Stimulated activated CD4-positive, alpha-beta T cell treated with anti-CD3 and anti-CD28 coated beads, Interleukin-15, amount 100 ng/mL, for 1 hour (primary cell): ENCODE measurements at places on chromosomes 12 and 14.
A peak's percentile ranks its signal among the peaks of the same experiment; 100 is the strongest.

- no peak for DNase-seq
These were observed 9.9 kb downstream of the GPHB5 start for GRCh38 chr14:63308723-63309317.

DNA sequence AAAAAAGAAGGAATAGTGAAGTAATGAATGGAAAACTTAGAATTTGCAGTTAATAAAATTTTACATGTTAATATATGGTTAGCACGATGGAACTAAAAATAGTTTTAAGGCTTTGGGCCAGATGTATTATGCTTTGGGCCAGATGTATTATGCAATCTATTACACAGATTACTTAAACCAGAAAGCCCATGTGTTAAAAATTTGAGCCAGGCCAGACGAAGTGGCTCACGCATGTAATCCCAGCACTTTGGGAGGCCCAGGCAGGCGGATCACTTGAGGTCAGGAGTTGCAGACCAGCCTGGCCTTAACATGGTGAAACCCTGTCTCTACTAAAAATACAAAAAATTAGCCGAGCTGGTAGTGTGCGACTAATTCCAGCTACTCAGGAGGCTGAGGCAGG lies 17.2 kb downstream of the IFT81 start:
- DNase-seq = no peak

GRCh38 chr12:113170926-113171325 lies 14.4 kb downstream of the DDX54 start:
- DNase-seq = no peak

DNA sequence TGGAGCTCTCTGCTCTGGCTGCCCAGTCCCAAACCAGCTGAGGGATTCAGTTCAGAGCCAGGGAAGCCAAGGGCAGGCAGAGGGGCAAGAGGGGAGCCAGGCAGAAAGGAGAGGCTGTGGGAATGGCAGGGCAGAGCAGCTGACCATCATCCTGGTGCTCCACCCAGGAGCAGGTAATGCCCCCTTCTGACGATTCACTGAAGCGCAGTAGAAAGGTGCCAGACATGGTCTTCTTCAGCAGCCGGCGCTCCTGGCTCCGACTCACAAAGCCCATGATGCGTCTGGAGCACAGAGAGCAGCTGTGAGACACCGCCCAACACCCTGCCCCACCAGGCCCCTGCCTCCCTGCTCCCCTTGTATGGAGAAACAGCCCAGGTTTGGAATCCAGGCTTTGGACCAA lies 8.0 kb downstream of the IL23A start:
- DNase-seq = no peak

DNA sequence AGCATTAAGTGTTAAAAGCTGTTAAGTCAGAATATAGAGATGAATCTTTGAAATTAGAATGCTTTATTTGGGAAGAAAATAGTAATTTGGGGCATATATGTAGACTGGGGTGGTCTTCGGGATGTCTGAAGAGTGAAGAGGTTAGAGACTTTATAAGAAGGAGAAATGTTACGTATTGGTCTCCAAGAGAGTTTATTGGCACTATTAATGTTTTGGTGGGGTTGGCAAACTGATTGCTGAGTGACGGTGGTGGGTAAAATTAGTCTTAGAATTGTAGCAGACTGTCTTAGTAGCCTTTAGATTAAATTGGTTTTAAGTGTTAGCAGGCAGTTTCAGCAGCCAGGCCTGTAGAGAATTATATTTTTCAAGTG lies 4.9 kb upstream of the ATP23 start:
- DNase-seq = no peak

GRCh38 chr12:106108185-106108835 lies 30.4 kb downstream of the NUAK1 start:
- DNase-seq = no peak

GRCh38 chr12:68501226-68501625 lies 109.5 kb upstream of the RAP1B start:
- DNase-seq = no peak

DNA sequence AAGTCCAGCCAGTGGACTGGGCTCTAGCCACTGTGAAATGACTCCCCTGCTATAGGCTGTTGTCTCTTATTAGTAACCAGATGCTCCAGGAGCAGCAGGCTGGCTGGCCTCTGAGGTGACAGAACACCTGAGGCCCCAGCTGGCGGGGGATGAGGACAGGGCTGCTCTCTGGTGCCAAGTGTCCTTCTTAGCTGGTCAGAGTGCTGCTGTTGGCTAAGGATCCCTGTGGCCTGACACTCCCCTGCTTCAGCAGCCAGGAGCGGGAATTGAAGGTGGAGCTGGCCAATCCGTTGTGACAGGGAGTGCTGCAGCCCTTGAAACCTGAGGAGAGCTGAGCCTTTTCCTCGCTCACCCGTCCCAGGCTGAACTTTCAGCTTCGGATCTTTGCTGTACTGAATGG lies 30.7 kb downstream of the TMEM229B start:
- DNase-seq = no peak

GRCh38 chr14:75595226-75595625 lies 16.8 kb downstream of the FLVCR2 start:
- no peak for DNase-seq

GRCh38 chr14:35669782-35670181 lies 135.8 kb downstream of the INSM2 start:
- DNase-seq = no peak

- DNase-seq = no peak
These were observed 152.1 kb downstream of the SLC8A3 start for GRCh38 chr14:70036665-70037064.

- DNase-seq = no peak
These were observed 22.5 kb downstream of the ZFHX2 start for GRCh38 chr14:23529016-23529415.

- DNase-seq = no peak
These were observed 204.3 kb downstream of the ASCL1 start for GRCh38 chr12:103161582-103162362.

DNA sequence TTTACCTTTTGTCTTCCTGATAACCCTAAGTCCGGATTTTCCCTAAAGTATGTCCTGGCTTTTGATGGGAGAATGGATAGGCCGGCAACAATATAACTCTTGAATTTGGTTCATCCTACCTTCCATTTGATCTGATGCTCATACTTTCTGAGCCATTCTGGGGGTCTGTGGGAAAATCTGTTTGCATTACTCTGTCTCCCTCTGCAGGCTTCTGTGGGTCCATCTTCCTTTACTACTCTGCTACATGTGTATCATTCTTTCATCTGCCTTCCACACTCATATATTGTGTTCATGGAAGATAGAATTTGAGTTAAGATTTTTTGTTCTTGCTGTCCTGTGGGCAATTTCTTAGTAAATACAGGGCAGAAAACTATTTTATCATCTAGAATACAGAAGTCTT lies 101.5 kb downstream of the NAV3 start:
- DNase-seq = no peak

GRCh38 chr14:104681689-104682074 lies 7.7 kb upstream of the INF2 start:
- no peak for DNase-seq

DNA sequence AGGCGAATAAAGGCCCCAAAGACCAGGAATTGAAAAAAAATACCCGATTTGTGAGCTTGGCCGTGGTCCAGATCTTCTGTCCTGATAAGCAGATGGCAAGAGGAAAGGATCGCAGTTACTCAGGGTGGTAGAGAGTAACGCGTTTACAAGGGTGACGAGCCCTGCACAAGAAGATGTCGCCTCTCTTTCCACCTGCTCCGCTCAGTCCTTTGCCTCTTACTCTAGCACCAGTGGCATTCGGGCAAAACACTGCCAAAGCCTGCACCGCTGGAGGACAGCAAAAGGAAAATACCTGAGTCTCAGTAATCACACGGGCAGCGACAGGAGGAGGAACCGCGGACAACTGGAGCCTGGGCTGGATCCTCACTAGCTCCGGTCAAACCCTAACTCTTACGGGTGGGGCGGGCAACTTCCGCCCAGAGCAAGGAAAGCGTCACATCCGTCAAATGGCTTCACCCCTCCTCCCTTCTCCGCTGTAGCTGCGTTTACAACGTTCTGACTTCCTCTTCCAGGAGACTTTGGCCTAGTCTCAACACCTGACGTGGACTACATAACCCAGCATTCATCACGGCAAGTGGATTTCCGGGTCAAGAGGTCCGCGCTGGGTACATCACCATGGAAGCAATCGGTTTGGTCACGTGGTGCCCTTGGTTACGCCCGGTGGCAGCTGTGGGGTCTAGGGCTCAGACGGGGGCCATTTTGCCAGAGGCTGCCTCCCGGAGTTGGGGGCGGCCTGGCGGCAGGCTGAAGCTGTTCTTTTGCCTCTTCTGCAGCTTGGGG lies at the start of the genes KLHL28 and TOGARAM1:
Gene KLHL28, minus strand, starts transcription at position 394 of the 780 bp plus-strand sequence. CDS start 16,019 bp downstream, outside the sequence.
Gene TOGARAM1, plus strand, starts transcription at position 637 of the 780 bp plus-strand sequence. CDS start 232 bp downstream, outside the sequence.
- peak; percentile 88 for DNase-seq

DNA sequence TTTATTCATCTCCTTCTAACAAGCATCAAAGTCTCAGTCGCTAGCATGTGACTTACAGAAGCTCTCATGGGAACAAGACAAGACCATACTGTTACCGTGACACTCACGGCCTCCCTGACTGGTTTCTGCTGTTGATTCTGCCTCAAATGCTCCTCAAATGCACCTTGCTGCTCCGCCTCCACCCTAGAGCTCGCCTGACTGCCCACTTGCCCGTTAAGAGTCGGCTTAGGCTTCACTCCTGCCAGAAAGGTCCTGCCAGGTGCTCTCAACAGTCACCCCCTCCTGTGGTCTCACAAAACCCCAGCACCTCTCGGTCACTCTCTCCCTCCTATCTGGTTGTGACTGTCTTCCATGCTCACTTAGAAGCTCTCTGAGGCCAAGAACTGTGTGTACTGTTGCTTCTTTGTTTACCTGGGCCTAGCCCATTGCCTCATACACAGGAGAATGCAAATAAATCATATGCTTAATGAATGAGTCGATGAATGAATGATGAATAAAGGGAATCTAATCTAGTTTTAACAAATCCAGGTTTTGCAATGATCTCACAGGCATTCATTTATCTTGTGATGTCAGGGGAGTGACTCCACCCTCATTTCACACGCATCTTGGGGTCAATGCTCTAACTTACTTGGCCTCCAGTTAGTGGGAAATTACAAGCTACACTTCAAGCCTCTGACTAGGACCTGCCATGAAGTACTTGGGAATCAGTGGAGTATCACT lies 41.3 kb downstream of the SSH1 start:
- DNase-seq = no peak

GRCh38 chr12:47393403-47393790 lies 312.4 kb downstream of the RPAP3 start:
- DNase-seq = no peak

GRCh38 chr14:87017335-87017734 lies 975.6 kb downstream of the GALC start:
- DNase-seq = no peak

DNA sequence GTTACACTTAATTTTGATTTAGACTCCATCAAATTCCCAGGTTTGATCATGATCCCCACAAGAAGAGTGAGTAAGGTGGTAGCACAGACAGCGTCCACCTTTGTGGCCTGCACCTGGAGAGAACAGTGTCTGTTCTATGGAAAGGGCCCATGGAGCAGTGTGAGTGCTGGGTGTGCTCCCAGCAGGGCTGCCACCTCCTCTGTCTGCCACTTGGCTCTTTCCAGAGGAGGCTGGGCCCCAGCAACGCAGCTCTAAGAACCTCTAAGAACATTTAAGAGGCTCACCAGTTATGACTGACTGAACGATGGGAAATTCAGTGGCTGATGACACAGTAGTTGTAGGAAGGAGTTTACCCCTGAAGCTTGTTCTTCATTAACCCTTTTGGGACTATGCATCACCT lies 17.3 kb downstream of the VDR start:
- no peak for DNase-seq

GRCh38 chr12:89475203-89475990 lies 49.2 kb downstream of the GALNT4 start:
- no peak for DNase-seq

- DNase-seq = no peak
These were observed 89.9 kb downstream of the MGST1 start for GRCh38 chr12:16437281-16437816.

- no peak for DNase-seq
These were observed 199.7 kb upstream of the LMNTD1 start for GRCh38 chr12:25752710-25753309.

GRCh38 chr12:121240484-121241101 lies 30.7 kb downstream of the P2RX4 start:
- DNase-seq = peak; percentile 73

- DNase-seq = no peak
These were observed 15.8 kb downstream of the SEL1L start for GRCh38 chr14:81517798-81518398.

- DNase-seq = no peak
These were observed 34.6 kb downstream of the PTPRO start for GRCh38 chr12:15356951-15357364.

DNA sequence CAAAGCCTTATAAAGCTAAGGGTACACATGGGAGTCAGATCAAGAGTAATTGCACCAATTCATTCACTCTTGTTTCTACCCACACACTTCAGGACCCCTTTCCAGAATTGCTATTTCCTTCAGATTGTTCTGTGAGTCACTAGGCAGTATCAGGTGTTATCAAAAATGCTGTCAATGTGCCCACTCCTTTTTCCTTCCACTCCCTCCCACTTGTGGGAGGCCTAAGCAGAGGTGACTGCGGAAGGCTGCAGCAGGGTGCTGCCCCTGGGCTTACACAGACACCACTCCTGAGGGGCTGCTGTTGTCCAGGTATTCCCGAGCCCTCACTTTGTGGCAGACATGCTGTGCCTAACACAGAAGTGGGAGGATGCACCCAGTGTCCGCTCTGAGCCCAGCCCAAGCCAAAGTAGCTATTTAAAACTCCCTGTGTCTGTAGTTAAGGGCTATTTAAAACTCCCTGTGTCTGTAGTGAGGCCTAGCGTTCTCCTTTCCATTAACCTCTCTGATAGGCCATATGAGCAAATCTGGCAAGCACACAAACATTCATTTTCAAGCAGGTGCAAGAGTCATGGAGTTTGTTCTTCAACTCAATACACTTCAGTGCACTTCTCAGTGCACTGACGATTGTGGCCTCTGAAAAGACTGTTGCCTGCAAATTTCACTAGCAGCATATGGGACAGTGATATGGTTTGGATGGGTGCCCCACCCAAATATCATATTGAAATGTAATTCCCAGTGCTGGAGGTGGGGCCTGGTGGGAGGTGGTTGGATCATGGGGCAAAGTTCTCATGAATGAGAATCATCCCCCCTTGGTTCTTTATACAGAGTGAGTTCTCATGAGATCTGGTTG lies 117.8 kb downstream of the PHLDA1 start:
- DNase-seq = no peak

DNA sequence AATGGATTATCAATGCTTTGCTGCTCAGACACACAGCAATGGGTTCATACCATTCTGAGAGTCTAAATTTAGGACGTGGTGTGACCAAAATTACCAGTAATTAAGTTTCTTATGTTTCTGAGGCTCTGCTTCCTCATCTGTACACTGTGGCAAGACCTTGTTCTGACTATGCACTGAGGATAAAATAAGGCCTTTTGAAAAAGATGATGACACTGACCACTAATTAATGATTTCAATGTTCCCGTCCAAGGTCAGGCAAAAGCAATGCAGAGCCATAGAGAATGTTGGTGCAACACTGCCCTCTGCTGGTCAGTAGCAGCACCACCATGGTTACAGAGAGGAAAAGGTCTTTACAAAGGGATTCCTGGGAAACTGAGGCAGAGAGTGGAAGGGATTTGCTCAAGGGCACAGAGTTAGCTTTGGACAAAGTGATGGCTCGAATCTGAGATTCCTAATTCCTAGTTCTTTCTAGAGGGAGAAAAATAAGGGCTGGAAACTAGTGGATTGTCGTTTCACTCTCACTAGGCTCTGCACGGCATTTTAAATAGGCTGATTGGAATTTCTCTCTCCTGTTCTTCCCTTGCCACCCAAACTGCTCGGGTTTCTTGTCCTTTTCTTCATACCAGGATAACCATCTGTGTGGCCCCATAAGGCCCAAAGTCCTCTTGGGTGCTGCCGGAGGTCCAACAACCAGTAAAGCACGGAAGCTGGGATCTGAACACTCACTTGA lies 22.3 kb upstream of the P2RX7 start:
- DNase-seq = no peak
